ENCODE measurements at places on chromosomes 6 and 20.

DNA sequence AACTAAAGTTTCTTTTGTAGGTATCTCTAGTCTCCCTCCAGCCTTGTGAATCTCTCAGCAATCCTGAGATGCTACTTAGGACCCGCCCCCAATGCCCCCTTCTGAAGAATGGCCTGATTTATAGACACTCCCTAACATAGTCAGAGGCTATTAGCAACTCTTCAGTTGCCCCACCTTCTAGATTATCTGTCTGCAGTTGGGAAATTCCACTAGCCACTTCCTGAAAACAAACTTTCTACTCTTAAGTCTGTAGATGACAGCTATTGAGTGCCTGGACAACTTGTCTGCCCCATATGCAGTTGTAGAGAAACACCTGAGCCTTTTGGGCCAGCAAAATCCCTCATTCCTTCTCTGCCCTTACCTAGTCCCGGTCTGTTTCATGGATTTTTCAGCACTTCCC lies 188.2 kb upstream of the PREP start:
- DNase-seq = no peak

- DNase-seq = no peak
Observed at GRCh38 chr6:109013656-109014305, 80.9 kb downstream of the SESN1 start.

GRCh38 chr6:93017213-93017612 lies 402.1 kb downstream of the EPHA7 start:
- no peak for DNase-seq

- DNase-seq = no peak
Observed at GRCh38 chr6:135196739-135197510, 15.8 kb downstream of the MYB start.

GRCh38 chr20:64155258-64156135 lies 8.8 kb upstream of the MYT1 start:
- DNase-seq = no peak

DNA sequence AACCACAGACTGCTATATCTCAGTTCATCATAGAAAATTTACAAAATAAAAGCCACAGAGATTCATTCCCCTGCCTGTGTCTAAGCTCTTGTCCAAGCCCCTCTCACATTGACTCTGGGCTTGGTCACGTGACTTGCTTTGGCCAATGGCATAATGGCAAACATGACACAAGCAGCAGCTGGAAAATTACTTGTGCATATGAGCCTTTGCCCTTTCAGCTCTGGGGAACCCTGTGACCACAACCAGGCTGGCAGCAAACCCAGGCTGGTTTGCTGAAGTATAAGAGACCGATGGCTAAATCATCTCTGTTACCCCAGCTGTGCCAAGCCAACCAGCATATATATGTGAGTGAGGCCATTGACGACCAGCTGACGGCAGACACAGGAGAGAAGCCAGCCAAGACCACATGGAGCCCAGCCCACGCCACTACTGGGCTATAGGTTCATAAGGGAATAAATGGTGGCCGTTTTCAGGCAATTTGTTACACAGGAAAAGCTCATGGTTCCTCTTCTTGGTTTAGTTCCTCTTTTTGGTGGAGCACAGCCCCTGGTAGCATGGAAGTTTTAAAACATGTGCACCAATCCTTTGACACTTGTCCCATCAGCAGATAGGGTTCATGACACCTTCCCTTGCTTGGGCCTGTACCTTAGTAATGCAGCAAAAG lies 31.8 kb upstream of the RSPO4 start:
- DNase-seq = no peak

GRCh38 chr6:149492798-149493343 lies 8.1 kb upstream of the ZC3H12D start:
- no peak for DNase-seq

- no peak for DNase-seq
Observed at GRCh38 chr6:151409260-151409659, 17.9 kb upstream of the ZBTB2 start.

GRCh38 chr6:33323623-33323948 lies 6.0 kb upstream of the ZBTB22 start:
- DNase-seq = no peak

DNA sequence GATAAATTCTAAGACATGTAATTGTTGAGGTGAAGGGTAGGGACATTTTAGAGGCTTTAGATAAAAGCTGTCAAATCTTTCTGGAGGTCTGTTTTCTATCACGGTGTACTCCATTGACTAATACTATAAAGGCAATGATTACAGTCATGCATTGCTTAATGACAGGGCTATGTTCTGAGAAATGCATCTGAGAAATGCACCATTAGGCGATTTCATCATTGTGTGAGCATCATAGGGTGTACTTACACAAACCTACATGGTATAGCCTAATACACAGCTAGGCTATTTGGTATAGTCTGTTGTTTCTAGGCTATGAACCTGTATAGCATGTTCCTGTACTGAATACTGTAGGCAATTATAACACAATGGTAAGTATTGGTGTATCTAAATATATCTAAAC lies 71.3 kb upstream of the FYN start:
- no peak for DNase-seq

DNA sequence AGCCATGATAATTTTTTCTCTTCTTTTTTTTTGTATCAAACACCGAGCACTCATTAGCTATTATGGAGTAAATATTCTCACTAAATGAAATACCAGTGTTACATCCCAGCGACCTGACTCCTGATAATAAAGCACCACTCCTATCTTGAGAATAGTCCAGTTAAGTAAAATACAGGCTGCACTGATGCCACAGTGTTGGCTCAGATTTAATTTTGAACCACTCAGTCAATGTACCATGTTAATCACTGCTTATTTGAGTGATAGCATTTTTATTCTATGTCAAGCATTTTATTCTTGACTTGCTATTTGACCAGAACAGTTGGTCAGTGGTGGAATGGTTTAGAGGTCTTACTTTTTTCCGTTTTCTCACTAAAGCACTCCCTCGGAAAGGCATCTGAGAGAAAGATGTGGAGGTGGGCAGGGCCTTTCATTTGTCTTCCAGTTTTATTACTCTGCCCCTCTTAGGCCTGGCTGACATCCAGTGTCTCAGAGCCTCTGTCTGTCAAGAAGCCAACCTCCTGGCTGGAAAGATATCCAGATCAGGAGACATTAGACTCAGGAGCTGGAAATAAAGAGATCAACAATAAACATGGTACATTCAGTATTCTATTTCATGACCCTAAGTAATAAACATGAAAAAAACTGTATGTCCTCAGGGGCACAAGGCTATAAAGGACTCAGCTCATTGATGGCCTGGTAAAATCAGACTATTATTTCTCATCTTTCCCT lies 457.8 kb downstream of the EPM2A start:
- no peak for DNase-seq

All from stimulated activated CD8-positive, alpha-beta memory T cell treated with anti-CD3 and anti-CD28 coated beads, Interleukin-12 subunit alpha, Interleukin-12 subunit beta, amount 100 ng/mL, for 1 hour (primary cell).